ENCODE measurements at places on chromosomes 16 and 17.

GRCh38 chr17:62652251-62653001 is 25.0 kb downstream of the MRC2 start:
- DNase-seq = no peak

GRCh38 chr17:67105213-67105612 is 60.9 kb downstream of the CACNG1 start:
- DNase-seq = no peak

DNA sequence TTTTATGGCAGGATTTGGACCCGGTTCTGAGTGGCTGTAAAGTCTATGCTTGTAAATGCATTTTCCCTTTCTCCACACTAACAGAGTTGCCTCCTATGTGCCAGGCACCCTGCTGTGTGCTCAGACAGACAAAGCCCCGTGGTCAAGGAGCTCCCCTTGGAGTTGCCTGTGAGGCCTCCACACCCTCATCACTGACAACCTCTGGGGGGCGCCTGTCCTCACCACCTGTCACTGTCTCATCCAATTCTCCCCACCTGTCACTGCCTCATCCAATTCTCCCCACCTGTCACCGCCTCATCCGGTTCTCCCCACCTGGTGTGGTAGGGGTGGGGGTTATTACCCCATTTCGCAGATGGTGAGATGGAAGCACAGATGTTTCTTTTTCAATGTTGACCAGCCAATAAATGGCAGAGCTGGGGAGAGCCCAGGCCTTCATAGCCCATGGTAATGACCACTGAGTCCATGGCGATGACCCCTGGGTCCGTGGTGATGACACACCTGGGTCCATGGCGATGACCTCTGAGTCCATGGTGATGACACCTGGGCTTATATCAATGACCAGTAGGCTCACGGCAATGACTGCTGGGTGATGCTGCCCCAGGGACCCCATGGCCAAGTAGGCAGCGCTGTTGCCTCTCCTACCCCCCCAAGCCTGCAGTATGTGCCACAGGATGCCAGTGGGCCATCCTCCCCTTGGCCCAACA is 150.1 kb downstream of the IRF8 start:
- DNase-seq = no peak

- DNase-seq = no peak
These were observed 30.8 kb upstream of the CALB2 start for GRCh38 chr16:71327720-71328119.

DNA sequence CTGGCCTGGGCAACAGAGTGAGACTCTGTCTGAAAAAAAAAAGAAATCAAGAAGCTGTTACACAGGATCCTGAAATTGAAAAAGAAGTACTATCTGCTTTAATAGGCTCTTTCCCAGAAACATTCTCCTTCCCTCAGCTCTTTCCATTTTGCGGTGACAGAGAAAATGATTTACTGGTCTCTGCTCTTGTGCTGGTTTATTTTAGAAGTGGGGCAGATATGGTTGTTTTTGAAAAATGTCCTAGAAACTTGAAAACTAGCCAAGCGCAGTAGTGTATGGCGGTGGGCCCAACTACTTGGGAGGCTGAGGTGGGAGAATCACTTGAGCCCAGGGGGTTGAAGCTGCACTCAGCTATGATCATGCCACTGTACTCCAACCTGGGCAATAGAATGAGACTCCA is 28.8 kb upstream of the TANGO6 start:
- no peak for DNase-seq

DNA sequence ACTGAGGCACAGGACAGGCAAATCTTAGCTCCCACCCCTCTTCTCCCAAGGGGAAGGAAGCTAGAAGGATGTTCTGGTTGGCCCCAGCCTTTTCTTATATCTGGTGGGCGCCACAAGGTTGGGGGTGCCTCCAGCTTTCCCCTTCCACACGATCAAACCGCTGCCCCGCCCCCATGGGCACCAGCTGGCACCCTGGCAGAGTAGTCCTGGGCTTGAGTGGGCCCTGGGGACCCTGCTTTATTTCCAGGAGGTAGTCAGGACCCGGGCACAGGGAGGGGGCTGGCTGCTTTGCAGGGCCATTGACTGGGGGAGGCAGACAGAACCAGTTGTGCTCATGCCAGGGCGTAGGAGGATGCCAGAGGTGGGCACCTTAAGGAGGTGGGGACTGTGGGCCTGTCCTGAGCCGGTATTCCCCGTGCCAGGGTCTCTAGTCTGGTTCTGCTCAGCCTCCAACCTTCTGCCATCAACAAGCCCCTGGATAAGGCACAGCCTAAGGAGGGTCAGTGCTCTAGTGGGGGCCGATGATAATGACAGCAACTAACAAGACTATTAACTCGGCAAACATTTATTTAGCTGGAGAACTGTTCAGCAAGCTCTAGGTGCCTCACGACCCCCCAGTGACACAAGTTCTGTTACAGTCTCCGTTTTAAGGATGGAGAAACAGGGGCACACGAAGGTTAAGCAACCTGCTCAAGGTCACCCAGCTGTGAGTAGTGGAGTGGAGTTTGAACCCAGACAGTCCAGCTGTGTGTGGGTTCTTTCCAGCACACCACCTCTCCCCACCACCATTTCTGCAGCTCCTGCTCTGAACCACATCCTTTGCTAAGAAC is 7.6 kb upstream of the PPP1R1B start:
- DNase-seq = no peak

DNA sequence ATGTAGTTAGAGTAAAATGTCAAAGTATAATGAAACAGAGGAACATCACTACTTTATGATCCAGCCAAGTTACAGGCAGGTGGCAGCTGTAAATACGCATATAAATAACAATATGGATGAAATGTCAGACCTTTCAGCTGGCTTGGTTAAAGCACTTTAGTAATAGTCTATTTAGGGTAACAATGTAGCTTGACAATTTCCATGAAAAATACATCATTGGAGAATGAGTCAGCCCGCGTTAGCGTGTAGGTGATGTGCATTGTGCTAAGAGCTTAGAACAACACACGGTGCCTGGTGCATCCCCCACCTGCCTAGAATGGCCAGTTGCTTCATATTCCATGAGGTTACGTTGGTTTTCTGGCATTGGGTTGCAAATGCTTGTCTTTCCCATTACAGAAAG is 119.4 kb downstream of the RBFOX1 start:
- no peak for DNase-seq

DNA sequence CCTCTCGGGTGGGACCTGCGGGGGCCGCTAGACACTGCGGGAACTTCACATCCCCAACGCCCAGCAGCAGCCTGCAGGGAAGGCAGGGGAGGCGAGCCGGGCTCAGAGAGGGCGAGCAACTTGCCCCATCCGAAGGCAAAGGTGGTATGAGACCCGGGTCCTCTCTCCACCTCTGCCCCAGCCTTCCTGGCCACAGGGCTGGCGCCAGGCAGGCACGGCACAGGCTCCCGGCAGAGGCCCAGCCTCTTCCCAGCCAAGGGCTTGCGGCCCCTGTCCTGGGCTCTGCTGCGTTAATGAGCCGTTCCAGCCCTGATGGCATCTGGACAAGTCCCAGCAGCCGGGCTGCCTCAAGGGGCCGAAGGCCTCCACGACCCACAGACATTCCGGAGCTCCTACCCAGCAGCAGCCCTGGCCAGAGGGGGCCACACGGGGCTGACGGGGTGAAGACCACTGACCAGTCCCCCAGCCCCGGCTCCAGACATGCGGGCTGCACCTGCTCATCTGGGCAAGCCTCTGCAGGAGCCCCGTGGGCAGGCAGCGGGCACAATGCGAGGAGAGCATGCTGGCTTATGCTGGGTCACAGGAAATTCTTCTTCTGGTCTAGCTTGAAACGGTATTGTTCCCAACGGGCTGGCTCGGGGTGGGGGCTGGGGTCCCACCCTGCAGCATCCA is 1.2 kb upstream of the HS3ST6 start:
- DNase-seq = no peak

GRCh38 chr17:55903028-55903690 is 152.3 kb downstream of the PCTP start:
- DNase-seq = no peak

DNA sequence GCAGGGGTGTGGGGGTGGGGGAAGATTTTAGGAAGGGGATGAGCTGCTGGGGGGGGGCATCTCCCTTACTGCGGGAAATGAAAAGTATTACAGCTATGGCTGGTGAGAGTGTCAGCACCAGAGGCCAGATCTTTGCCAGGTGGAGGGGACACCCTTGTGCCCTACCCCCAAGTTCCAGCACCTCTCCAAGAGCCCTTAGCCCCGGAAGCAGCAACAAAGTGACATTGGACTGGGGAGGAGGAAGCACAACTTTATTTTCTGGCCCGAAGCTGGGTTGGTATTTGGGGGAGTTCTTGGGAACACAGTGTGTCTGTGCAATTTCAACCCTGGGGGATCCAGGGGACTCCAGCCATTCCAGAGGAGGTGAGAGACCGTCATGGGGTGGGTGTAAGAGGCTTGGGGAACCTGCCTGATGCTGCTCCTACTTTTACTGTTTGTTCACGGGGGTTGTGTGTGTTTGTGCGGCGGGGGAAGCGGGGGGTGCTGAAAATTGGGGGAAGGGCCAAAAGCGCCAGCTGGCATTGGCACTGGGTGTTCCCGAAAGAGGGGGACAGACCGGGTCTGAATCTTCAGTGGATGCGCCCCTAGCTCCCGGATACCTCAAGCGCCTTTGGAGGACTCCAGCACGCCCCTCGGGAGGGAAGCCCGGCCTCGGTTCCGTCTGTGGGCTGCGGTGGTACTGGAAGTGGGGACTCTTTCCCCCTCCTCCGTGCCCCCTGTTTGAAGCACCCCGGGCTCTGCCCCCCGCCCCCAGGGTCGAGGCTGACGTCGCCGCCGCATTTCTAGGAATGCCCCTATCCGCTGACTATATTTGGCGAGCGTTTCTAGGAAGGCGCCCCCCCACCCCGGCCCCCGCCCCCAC is 230.3 kb downstream of the MRTFB start:
- no peak for DNase-seq

DNA sequence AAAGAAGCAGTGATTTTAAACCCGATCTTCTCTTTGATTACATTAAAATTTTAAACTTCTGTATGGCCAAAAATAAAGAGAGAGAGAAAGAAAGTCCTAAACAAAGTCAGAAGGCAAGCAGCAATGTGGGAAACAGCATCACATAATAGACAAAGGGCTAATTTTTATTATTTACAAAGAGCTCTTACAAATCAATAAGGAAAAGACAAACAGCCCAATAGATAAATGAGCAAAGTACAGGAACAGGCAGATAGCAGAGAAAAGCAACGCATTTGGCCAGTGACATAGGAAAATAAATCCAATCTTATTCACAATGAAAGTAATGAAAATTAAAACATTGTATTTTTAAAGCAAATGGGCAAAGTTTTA is 93.1 kb downstream of the SALL1 start:
- DNase-seq = no peak

DNA sequence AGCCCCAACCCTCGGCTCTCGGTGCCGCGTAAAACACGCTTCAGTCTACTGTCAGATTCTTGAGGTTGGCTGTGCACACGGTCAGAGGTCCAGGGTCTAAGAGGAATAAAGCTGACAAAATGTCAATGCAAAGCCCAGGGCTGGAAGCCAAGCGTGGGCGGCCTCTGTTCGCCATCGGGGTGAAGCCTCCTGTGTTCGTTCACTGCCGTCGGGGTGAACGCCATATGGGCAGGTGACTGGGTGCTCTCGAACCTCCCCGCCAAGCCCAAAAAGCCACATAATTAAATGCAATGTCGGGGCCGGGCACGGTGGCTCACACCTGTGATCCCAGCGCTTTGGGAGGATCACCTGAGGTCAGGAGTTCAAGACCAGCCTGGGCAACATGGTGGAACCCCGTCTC is 44.6 kb downstream of the MRM3 start:
- DNase-seq = no peak

DNA sequence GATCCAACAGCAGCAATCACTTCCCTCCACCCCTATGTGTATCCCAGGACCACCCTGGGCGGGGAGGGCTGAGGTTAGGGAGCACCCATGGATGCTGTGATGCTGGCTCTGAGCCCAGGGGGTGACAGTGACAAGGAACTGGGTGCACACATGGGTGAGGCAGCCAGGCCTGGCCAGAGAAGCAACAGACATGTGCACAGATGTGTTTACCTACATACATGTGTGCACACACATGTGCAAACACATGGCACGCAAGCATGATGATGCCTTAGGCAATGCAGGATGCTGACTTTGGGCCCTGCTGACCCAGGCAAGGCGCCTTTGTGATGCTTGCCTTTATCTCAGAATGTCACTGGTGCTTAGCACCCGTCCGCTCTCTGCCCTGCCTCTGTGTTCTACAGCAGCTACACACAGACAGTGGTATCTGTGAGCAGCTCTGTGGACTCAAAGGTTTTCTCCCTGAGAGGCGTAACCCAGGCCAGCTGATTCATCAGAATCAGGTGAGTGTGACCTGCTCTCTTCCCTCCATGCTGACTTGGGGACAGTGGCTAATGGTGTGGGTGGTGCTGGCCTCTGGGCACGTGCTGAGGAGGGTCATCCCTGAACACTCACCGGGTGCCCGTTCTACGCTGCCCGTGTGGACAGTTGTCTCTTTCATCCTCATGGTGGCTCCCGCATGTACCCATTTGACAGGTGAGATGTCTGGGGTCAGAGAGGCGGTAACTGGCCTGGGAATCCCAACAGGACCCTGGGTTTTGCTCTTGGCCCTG is 38.5 kb upstream of the KSR1 start:
- DNase-seq = no peak

DNA sequence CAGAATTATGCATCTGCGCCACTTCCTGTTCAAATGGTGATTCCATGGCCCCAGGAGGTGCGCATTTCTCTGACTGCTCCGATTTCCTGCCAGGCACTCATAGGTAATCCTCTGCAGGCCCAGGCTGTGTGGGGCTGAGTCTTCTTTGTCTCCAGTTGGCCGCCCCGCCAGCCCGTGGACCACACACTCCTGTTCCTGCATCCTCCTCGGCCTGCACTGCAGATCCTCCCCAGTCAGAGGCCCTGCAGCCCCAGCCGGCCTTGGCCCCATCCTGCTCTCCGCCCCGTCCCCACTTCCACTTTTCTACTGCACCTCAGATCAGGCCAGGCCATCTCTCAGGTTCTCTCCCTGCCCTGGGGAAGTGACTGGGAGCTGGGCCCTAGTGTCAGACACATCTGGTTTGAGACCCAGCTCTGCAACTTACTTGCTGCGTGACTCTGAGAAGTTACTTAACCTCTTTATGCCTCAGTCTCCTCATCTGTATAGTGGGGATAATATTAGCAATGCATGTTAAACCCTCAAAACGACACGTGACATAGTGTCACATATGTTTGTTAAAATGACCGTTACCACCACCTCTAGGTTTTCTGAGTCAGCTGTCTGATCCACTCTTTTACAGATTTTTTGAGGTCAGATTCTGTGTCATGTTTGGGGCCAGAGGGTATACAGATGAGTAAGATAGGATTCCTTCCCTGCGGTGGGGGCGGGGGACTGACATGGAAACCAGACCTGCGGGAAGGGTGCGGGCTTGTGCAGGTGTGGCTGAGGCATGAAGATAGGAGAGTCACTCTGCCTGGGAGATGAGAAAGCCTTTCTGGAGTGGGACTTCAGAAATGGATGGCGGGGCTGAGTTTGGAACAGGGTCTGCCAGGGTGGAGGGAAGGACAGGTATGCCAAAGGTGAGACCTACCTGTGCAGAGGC is 12.8 kb downstream of the RAB11FIP4 start:
- DNase-seq = no peak

GRCh38 chr17:80594431-80595269 is 50.0 kb downstream of the RPTOR start:
- no peak for DNase-seq

Measured in stimulated activated CD8-positive, alpha-beta memory T cell treated with anti-CD3 and anti-CD28 coated beads, Interleukin-2, amount 100 ng/mL, for 1 hour (primary cell).